ENCODE measurements at places on chromosomes 1 and 21.

DNA sequence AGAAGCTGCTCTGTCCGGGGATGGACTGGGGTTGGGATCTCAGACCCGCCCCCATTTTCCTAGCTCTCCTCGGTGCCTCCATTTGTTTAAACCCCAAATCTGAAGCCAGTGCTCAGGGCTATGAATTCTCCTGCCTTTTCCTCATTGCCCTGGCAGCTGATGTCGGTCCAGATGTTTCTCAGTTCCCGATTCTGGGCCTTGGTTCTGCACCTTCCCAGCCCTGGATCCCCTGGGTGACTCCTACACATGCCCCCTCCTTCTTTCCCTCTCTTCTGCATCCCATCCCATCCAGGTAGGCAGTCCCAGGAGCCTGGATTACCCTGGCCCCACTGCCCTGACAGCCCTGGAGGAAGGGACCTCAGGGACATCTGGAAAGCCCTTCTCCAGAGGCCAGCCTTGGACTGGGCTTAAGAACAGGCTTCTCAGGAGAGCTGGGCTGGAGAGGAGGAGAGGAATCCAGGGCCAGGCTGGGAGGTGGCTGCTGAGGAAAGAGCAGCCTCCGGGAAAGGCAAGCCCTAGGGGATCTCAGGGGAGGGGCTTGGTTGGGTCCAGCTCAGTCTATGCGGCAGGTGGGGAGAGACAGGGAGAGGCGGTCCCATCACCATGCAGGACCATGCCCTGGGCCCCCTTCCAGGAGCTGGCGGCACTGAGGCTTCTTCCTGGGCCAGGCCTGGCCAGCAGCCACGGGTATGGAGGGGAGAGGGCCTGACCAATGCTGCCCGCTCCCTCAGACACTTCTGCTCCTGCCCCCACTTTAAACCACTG is 6.8 kb upstream of the EPS8L3 start:
- H3K27ac ChIP-seq, result no peak overlapping the region
- H3K4me1 ChIP-seq, result peaks cover 1% of the 10 kb centered on the region
- H3K27me3 ChIP-seq, result peaks cover 60% of the 10 kb centered on the region
- no peaks in the 10 kb centered on the region for H3K36me3 ChIP-seq
- no peak for DNase-seq

DNA sequence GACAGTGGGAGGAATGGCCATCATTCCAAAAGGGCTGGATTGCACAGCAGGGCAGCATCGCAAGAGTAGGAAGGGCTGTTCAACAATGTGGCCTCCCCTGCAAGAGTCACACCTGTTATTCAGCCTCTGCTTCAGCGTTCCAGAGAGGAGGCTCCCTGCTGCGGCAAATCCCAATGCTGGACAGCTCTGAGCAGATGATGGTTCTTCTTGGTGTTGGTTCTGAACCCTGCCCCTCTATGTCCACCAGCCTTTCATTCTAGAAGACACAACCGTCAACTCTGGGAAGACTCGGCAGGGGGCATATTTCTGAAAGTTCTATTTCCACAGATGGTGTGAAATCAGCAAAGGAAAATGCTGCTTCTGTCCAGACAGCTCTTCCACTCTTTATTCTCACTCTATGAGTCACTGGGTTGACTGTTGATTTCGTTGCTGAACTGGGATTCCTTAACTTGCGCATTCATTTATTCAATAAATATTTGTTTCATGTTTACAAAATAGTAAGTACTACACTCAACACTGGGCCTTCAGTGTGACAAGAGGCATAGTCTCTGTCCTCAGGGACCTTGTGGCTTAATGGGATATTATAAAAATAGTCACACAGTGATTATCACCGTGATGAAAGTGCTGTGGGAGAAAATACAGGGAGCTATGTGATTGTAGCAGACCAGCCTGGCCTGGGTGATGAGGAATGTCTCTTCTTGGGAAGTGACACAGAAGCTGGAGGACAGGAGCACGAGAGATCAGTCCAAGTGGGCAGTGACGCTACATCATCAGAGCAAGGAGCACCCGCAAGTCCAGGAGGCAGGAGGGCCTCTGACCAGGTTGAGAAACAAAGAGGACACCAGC is 260.3 kb downstream of the SIPA1L2 start:
- H3K36me3 ChIP-seq, result no peaks in the 10 kb centered on the region
- H3K27ac ChIP-seq, result no peak overlapping the region
- no peaks in the 10 kb centered on the region for H3K4me1 ChIP-seq

DNA sequence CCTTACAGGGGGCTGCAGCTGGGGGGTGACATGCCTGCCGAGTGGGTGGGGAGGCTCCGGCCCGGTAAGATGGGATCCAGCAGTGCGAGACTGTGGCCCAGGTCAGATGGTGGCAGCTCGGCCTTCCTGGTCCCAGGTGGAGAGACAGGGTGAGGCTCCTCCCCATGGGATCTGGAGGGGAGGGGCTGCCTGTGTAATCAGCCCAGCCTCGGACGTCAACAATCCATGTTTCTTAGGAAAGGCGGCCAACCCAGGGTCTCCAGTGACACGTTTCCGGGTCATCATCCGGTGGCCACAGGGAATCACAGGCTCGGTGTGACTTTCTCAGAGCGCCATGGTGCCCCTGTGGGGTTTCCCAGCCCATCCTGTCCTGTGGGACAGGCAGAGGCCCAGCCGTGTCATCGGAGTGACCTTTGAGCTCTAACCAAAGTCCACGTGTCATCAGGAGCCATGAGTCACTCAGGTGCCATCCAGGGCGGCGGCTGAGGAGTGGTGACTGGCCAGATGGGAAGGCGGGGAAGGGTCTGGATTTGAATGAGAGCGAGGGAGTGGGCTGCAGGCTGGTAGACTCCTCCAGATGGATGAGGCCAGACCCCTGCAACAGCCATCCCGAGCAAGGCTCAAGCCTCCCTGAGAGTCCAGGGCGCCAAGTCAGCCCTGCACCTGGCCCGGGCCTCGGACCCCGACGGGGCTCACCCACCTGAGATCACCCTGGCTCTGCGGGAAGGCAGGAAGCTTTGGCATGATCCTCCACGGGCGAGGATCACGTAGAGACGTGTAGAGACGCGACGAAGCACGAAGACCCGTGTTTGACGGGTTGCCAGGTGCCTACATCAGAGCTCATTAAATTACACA is 6.6 kb upstream of the HES4 start:
- H3K27ac ChIP-seq, result no peak overlapping the region
- peaks cover 4% of the 10 kb centered on the region for H3K36me3 ChIP-seq
- DNase-seq, result no peak
- H3K4me3 ChIP-seq, result no peak overlapping the region
- peaks cover 30% of the 10 kb centered on the region for H3K4me1 ChIP-seq

- H3K4me1 ChIP-seq, result no peaks in the 10 kb centered on the region
- no peak overlapping the region for H3K4me3 ChIP-seq
- no peaks in the 10 kb centered on the region for H3K36me3 ChIP-seq
- DNase-seq, result no peak
- H3K27me3 ChIP-seq, result no peaks in the 10 kb centered on the region
- H3K27ac ChIP-seq, result no peak overlapping the region
Measured at GRCh38 chr21:23217597-23217996, 2219.4 kb downstream of the NCAM2 start.

GRCh38 chr1:247156787-247157232 is 15.0 kb downstream of the ZNF124 start:
- H3K27ac ChIP-seq, result no peak overlapping the region
- no peaks in the 10 kb centered on the region for H3K27me3 ChIP-seq
- no peak overlapping the region for H3K4me3 ChIP-seq
- peaks cover 81% of the 10 kb centered on the region for H3K36me3 ChIP-seq
- H3K4me1 ChIP-seq, result no peaks in the 10 kb centered on the region

- peaks cover 5% of the 10 kb centered on the region for H3K4me1 ChIP-seq
- no peak overlapping the region for H3K4me3 ChIP-seq
- no peak overlapping the region for H3K27ac ChIP-seq
- no peak for DNase-seq
- H3K27me3 ChIP-seq, result no peaks in the 10 kb centered on the region
Measured at GRCh38 chr1:94039871-94040569, 80.9 kb downstream of the ABCA4 start.

DNA sequence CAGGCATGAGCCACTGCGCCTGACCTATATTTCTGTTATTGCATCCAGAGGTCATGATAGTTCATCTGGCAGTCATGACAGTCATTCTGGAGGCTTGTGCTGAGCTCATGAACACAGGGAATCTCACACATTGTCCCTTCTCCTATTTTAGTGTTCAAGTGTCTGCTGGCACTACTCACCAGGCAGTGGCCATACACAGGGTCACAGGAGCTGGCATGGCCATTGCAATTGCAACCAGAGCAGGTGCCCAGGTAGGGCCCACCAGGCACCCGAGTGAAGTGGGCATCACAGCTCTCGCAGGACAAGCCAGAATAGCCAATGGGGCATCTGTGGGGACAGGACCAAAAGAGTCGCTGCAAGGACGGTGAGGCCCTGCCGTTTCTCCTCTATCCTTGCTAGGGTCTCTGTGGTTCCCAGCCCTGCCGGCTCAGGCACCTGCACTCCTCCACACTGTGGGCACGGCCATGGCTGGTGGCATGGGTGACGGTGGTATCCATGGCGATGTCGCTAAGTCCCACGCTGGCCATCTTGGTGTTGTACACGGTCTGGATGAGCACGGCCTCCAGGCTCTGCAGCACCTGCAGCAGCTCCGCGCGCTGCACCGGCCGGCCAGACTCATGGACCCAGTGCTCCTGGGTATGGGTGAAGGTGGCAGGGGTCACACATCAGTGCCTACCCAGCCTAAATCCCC is 57.0 kb downstream of the HSPG2 start:
- H3K27ac ChIP-seq, result no peak overlapping the region
- H3K4me3 ChIP-seq, result no peak overlapping the region
- no peaks in the 10 kb centered on the region for H3K4me1 ChIP-seq
- no peaks in the 10 kb centered on the region for H3K27me3 ChIP-seq
- H3K36me3 ChIP-seq, result peaks cover 54% of the 10 kb centered on the region
- DNase-seq, result no peak

DNA sequence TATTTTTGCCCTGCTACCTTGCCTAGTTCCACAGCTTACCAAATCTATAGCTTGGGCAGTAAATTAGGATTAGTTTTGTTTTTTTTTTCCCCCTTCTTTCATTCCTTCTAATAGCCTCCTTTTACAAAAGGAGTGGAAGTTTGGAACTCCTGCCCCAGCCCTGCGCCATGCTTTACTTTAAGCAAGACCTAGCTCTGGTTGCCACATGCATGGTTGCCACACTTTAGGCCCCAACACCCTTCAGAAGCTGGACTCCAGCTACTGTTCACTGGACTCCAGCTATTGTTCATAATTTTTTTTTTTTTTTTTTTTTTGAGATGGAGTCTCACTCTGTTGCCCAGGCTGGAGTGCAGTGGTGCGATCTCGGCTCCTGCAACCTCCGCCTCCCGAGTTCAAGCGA is 115.8 kb downstream of the NR5A2 start:
- no peak overlapping the region for H3K4me3 ChIP-seq
- no peaks in the 10 kb centered on the region for H3K4me1 ChIP-seq
- H3K27me3 ChIP-seq, result no peaks in the 10 kb centered on the region
- H3K36me3 ChIP-seq, result no peaks in the 10 kb centered on the region

- H3K27me3 ChIP-seq, result no peaks in the 10 kb centered on the region
- no peak overlapping the region for H3K27ac ChIP-seq
- H3K4me1 ChIP-seq, result no peaks in the 10 kb centered on the region
- no peak overlapping the region for H3K4me3 ChIP-seq
- no peaks in the 10 kb centered on the region for H3K36me3 ChIP-seq
- no peak for DNase-seq
Measured at GRCh38 chr1:154371436-154371835, 33.7 kb upstream of the IL6R start.

DNA sequence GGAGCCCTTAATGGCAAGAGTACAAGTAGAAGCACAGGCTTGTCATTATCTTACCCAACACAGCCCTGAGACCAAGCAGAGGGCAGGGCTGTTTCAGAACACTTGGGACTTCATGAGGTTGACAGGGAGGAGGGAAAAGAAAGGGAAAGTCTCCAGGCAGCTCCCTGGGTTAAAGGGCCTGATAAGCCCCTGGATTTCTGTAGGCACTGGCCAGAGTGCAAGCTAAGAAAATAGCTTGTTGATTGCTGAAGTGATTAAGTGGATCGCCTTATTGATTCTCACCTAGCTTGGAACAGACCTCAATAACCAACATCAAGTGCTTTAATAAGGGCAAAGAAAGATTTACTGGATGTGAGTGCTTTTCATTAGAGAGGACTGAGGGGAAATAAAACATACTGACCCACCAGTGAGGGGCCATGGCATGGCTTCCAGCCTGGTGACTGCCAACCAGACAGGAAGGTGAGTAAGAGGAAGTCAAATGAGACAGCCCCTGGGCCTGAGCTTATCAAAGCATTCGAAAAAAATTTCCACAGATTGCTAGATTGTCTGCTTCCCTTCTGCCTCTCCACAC is 121.4 kb upstream of the NFIA start:
- no peak overlapping the region for H3K4me3 ChIP-seq
- no peaks in the 10 kb centered on the region for H3K36me3 ChIP-seq
- no peaks in the 10 kb centered on the region for H3K4me1 ChIP-seq

DNA sequence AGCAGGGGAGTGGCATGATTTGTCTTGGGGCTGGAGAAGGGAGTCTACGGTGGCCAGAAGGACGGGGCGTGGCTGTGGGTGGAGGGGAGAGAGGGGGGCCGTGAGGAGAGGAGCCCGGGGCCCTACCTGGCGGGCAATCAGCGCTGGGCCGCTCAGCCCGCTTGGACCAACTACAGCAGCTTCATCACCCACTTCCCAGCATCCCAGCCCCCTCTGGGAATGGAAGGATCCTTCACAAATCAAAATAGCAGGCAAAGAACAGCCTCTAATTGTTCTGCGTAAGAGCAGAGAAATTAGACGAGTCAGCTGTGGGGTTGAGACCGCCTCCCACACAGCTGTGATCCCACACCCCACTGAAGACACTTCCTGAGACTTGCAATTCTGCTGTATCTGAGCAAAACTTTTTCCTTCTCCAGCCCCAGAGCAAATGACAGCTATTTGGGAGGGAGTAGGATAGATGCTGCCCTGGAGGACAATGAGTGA is 43.5 kb downstream of the OPRD1 start:
- no peak overlapping the region for H3K27ac ChIP-seq
- H3K36me3 ChIP-seq, result no peaks in the 10 kb centered on the region
- DNase-seq, result no peak

DNA sequence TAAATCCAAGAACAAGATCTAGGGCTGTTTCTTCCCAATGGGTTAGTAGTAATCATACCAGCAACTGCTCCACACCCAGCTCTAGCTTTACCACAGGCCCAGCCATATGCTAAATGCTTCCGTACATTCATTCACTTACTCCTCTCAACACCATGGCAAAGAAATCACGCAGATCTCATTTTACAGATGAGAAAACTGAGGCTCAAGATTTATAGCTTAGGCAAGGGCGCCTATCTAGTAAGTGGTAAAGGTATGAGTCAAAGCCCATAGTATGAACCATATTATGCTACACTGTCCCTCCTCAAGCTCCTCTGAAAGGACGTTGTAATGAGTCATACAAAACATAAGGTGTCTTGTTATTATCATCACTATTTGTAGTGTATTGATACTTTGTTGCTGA is 82.2 kb downstream of the NIBAN1 start:
- no peak for DNase-seq
- no peak overlapping the region for H3K4me3 ChIP-seq
- H3K4me1 ChIP-seq, result no peaks in the 10 kb centered on the region
- no peaks in the 10 kb centered on the region for H3K36me3 ChIP-seq
